Lower lobe of right lung (tissue), 2 donors: ENCODE measurements at places on chromosomes 6 and 20. TPM values are rescaled to one million over a fixed set of nuclear protein-coding genes. Genes with fewer than 3 reads are reported as not detected.

DNA sequence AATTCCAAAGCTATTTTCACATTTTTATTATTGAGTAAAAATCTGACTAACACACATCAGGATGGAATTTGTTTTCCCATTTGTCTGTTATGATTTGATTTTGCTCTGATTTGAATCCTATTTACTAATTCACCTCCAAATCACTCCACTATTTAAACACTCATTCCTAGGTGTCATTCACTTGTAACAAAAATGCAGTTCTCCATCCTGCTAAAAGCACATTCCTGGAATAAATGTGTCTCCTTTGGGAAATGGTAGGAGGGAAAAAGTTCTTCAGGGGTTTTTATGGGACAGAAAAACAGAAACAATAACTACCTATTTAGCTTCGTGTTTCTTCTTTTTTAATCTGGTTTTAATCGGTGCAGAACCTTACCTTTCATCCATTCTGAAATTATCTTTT is 494.1 kb upstream of the CITED2 start:
- DNase-seq: no peak

DNA sequence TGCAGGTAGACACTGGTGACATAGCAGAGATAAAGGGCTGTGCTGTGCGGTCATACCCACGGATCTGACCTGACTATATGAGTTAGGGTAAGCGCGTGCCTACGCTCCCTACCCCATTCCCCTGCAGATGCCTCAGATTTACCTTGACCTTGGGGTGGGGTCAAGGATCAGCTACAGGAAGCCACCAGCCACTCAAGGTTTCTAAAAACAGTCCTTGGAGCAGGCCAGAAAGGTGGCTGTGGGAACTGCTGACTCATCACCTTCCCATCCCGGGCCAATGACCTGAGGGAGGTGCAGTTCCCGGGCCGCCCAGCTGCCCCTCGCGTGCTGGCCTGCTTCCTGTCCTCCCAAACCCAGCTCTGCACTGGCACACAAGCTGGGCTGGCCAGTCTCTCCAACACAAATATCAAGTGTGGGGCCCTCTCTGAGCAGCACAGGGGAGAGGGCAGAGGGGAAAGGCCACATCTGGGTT is 23.0 kb downstream of the KCNK5 start:
- DNase-seq: peak; percentile 63

- DNase-seq: no peak
Observed at GRCh38 chr6:101711518-101711917, 318.0 kb downstream of the GRIK2 start.

DNA sequence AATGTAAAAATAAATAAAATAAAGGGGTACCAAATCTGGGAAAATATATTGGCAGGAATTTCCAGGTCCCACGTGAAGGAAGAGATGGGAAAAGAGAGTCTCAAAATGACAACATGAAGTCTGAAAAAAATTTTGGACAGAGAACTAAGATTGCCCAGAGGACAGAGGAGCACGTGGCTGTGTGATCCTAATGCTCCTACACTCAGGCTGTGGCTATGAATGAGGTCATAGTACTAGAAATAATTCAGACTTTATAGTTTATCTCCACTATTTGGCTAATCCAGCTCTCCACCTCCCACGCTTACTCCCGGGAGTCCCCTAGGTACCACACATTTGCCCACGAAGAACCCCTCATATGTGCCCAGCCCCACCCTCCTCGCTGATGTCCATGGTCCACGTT is 42.8 kb upstream of the STMND1 start:
- no peak for DNase-seq

DNA sequence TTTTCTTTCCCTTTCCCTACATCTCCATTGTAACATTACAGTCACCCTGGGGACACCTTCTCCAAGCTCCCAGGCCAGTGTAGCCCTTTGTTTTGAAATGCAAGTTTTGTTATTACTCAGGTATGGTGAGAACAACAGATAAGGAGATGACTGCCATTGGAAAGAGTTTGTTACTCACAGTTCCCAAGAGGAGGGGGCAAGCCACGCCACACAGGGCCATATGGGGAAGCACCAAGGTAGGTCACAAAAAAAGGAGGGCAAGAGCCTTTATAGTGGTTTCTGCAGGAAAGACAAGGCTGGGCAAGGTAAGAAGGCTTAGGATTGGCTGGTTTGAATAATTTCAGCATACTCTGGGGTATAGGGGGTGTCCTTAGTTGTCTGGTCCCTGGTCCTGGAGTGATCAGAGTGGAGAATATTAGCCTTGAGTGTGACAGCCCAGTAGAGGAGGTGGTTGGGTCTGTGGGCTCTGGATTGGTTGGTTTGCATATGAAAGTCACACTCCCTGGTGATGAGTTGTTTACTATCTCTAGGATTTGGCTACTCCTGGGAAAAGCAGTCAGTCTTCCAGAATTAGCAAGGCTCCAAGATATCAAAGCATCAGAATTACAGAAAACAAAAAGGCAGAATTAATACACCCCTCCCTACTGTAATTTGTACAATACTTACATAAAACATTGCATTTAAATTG is 33.1 kb upstream of the SMLR1 start:
- no peak for DNase-seq

GRCh38 chr6:33490198-33490597 is 35.8 kb downstream of the ZBTB9 start:
- DNase-seq: no peak

- DNase-seq: no peak
Observed at GRCh38 chr6:96794980-96795379, 42.3 kb downstream of the GPR63 start.

GRCh38 chr6:162705736-162706135 is 21.8 kb downstream of the PRKN start:
- no peak for DNase-seq

DNA sequence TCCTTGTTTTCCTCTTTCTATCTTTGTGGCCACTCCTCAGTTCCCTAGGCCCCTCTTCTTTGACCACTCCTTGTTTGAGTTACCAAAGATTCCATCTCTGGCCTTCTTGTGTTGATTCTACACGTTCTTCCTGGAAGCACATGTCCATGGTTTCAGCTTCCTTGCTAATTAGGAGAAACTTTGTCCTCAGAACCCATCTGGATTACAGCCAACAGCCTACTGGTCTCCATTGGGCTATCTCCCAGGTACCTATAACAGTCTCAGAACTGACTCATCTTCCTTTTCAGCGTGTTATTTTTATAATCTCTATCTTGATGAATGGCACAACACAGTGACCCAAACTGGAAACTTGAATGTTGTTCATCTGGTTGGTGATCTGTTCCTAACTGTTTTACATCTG is 17.5 kb downstream of the PTPRA start:
- no peak for DNase-seq

DNA sequence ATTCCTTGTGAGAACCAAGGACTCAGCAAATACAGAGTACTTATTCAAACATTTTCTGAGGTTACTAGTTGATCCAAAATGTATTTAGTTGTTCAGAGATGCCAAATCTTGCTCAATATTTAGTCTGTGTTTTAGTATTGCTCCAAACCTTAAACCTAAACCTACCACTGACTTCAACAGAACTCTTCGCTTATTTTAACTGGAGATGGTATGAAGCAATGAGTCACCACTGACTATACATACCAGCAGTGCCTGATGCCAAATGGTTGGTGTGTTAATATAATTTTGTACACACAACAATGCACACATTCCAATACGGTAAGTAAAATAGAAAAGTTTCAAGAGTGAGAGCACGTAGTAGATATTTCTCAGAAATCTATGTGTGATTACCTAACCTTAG is 1.9 kb upstream of the SPTLC3 start:
- DNase-seq: no peak

DNA sequence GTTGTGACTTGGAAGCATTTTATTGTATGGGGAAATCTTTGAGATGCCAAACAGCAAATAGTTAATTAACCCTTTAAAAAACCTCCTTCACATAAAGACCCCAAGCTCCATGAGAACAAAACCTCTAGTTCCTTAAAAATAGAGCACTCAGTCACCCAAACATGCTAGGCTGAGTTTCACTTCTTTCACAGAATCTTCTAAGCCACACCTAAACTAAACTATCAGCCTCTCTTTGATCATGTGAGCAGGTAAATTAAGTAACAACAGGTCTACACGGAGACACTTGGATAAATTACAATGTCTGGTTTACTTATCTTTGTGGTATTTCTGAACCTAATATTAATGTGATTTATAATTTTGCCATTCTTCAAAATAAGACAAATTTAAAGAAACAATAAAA is 205.2 kb upstream of the MARCKS start:
- DNase-seq: no peak

- no peak for DNase-seq
Observed at GRCh38 chr6:45691426-45691825, 313.7 kb upstream of the SUPT3H start.

GRCh38 chr20:57272883-57273535 is 6.6 kb upstream of the BMP7 start:
- no peak for DNase-seq

DNA sequence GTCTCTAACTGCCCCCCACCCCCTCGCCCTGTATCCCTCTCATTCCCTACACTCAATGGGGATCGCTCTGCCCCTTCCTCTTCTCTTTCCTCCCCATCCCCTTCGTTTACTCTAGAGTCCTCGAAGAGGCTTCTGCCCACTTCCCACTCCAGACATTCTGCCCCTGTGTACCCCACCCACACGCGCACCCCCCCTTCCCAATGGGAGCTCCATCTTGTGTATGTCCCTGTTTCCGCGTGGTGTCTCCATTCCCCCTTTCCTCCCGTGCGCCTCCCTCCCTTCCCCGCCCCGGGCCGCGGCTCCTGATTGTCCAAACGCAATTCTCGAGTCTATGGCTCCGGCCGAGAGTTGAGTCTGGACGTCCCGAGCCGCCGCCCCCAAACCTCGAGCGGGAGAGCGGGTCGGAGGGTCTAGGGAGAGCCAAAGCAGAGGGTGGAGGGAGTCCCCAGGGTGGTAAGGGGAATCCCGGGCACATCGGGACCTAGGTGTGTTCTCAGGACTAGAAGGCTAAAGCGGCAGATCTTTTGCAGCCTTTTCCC is 679 bp upstream of the RING1 start:
- DNase-seq: peak; percentile 65

- no peak for DNase-seq
Observed at GRCh38 chr6:148085631-148086331, 256.9 kb upstream of the SASH1 start.

GRCh38 chr6:81838724-81839426 is 86.4 kb upstream of the TENT5A start:
- no peak for DNase-seq

- DNase-seq: no peak
Observed at GRCh38 chr20:58656831-58657230, 5.7 kb downstream of the STX16 start.

DNA sequence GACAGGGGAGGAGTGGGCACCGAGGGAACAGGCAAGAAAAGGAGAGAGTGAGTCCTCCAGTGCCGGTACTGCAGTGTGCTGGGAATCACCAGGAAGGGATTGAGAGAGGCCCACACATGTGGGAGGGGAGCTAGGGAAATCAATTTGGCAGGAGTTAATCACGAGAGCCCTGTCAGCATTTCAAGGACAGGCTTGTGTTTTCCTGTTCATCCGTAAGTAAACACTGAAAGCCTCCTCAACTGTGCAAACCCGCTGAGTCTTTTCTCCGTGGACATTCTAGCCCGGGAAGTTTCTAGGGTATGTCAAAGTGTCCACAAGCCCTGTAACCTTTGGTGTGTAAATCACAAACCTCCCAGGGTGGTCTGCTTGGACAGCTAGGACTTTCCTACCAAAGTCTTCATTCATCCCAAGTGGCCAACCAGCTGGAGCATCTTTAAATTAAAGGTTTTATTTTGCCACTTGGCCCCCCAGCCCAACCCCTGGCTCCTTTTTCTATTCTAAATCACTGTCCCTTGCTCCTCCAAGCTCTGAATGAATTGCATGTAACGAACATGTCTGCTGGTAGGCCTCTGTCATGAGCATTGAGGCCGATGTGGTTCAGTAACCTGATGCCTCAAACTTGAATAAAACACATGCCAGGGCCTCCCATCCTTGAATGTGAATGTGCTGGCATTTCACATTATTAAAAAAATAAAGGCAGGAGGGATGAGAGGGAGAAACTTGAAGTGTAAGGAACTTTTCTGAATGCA is 149.1 kb downstream of the ZNF217 start:
- DNase-seq: no peak

DNA sequence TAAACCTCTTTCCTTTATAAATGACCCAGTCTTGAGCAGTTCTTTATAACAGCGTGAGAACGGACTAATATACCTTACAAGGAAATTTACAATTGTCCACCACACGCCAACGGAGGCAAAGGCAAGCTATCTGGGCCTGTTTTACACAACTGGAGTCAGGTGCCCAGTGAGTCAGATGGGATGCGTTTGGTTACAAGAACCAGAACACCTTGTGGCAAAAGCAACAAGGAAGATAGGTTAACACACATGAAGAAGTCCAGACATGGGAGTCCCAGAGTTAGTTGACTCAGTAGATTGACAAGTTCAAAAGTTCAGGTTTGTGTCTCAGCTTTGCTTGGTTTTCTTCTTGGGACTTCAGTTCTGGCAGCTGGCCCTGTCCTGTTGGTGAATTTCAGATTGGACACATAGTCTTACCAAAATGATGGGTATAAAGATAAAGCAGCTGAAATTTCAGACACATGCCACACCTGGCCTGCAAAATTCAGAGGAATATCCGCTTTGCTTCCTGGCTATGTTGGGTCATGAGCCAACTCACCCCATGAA is 97.9 kb downstream of the PXDC1 start:
- no peak for DNase-seq

DNA sequence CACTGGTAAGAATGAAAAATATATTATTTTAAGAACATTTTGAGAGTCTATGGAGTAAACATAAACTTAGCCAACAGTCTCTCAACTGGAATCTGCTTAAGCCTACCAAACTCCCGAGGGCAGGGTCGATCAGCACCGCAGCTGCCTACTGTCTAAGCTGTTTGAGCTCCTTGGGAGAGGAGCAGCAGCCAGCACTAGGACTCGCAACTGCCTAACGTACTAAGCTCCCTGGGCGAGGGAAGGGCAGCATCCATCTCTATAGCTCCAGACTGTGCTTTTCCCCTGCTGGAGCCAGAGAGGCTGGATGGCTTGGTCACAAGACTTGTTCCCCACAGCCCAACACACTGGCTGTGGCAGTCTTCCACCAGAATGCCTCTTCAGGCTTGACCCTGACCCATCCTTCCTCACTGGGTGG is 96.4 kb downstream of the MOXD1 start:
- DNase-seq: peak; percentile 22

GRCh38 chr6:125236536-125237327 is 65.0 kb downstream of the HDDC2 start:
- no peak for DNase-seq

- no peak for DNase-seq
Observed at GRCh38 chr6:159196430-159196975, 27.3 kb downstream of the FNDC1 start.

GRCh38 chr6:10514049-10514780 is 6.9 kb upstream of the GCNT2 start:
- no peak for DNase-seq

GRCh38 chr6:22247916-22248482 is 48.8 kb downstream of the PRL start:
- no peak for DNase-seq

GRCh38 chr20:4699216-4699615 is 22.5 kb upstream of the PRND start:
- DNase-seq: no peak

The ZC2HC1B gene
- not detected for total RNA-seq

The LGSN gene
- 1.7 TPM for total RNA-seq

The KCNQ2 gene
- not detected for total RNA-seq

The ARFGEF3 gene
- 33.8 TPM for total RNA-seq

The COMMD7 gene
- 39.8 TPM for total RNA-seq

The KPNA5 gene
- 17.4 TPM for total RNA-seq

The TAB2 gene
- total RNA-seq: 60.9 TPM

The EYA4 gene
- 2.6 TPM for total RNA-seq

The TRMT11 gene
- total RNA-seq: 17.1 TPM

The MTHFD1L gene
- total RNA-seq: 22.1 TPM

The C20orf144 gene
- total RNA-seq: not detected
